AG09309 (cell line): ENCODE measurements at places on chromosomes 6 and 20.

DNA sequence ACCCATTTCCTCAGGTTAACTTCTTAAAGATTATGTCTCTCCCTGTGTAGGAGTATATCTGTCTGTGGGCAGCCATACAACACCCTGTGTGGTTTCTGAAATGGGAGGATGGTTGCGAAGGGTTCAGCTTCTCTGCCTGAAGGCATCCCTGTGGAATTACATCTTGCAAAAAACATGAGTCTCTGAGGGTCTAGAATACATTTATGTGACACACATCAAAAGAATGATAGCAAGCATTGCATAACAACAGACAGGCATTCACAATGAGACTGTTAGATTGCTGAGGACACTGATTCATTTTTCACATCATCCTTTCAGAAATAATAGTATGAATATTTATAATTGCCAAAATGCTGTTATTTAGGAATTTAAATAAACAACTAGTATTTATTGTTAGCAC lies 670.9 kb downstream of the HTR1B start:
- DNase-seq: no peak

GRCh38 chr6:33654831-33655554 lies 33.9 kb downstream of the ITPR3 start:
- no peak for DNase-seq

GRCh38 chr6:169171016-169171415 lies 82.6 kb downstream of the THBS2 start:
- DNase-seq: no peak

- DNase-seq: no peak
Measured at GRCh38 chr6:167015302-167015701, 16.1 kb downstream of the CEP43 start.

GRCh38 chr20:61940976-61941720 lies 124.5 kb downstream of the TAF4 start:
- no peak for DNase-seq

DNA sequence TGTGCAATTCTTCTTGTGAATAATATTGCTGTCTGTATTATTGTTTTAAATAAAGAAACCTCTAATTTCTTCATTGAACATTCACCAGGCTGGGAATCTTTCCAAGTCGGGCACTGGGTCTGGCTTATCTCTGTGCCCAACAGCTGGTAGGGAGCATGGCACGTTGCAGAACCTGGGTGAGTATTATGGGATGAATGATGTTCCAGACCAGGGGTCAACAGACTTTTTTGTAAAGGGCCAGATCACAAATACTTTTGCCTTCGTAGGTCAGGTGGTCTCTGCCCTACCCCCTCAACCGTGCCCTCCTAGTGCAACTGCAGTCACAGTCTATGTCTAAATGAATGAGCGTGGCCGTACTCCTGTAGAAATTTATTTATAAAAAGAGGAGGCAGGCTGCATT lies 81.6 kb upstream of the FOXQ1 start:
- DNase-seq: no peak

- no peak for DNase-seq
Measured at GRCh38 chr20:9322661-9323060, 191.7 kb upstream of the LAMP5 start.

- DNase-seq: no peak
Measured at GRCh38 chr6:150444308-150444707, 75.5 kb downstream of the IYD start.

DNA sequence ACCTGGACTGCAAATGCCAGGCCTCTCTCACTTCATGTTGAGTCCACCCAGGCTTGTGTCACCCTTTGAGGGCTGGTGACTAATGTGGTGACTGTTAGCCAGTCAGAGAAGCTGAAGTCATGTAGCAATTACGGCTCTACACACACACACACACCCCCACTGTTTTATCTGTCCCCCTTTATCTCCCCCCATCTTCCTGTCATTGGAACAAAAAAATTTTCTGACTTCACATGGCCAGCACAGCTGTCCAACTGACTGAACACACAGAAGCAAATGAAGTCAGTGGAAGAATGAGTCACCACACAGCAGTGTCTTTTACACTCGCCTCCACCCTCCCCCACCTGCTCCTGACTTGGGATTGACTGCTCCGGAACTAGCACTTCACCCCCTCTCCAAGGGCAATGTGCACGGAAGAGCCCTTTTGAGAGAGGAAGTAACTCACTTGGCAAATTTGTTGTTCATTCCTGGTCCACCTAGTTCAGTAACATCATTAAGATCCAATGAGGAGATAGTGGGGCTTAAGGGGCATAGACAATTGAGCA lies 198.0 kb downstream of the RNF144B start:
- peak; percentile 42 for DNase-seq

- no peak for DNase-seq
Measured at GRCh38 chr6:148864941-148865340, 118.1 kb downstream of the UST start.

- DNase-seq: no peak
Measured at GRCh38 chr6:112480553-112480952, 133.4 kb downstream of the RFPL4B start.

GRCh38 chr20:50341880-50342637 lies 151.4 kb downstream of the CEBPB start:
- no peak for DNase-seq

DNA sequence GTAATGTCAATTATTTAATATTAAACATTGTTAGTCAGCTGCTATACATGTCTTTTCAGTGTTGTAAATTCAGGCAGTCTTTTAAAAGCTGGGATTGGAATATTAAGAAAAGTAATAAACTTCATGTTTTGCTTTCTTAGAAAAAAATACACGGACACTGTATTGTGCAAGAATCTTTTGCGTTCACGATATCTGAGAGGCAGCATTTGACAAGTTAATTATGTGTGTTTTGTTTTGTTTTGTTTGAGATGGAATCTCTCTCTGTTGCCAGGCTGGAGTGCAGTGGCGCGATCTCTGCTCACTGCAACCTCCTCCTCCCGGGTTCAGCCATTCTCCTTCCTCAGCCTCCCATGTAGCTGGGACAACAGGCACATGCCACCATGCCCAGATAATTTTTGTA lies 1661.3 kb downstream of the HACE1 start:
- DNase-seq: no peak

- DNase-seq: no peak
Measured at GRCh38 chr20:16488086-16488485, 85.2 kb downstream of the KIF16B start.

DNA sequence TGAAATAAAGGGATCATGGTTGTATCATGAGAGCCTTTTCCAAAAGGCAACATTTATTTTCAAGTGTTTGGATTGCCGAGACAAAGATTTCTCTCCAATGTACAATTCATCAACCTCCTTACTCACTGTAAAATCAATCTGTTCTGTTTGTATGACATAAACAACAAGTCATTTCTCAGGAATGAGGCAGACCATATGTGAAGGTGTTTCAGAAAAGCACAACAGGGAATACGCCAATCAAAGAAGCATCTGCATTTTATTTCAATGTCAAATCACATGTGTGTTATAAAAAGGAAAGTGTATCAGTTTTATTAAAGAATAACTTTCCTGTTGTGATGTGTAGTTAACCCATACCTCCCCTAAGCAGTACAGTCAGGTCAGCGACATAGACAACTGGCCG lies 653.7 kb downstream of the TFAP2A start:
- DNase-seq: no peak

DNA sequence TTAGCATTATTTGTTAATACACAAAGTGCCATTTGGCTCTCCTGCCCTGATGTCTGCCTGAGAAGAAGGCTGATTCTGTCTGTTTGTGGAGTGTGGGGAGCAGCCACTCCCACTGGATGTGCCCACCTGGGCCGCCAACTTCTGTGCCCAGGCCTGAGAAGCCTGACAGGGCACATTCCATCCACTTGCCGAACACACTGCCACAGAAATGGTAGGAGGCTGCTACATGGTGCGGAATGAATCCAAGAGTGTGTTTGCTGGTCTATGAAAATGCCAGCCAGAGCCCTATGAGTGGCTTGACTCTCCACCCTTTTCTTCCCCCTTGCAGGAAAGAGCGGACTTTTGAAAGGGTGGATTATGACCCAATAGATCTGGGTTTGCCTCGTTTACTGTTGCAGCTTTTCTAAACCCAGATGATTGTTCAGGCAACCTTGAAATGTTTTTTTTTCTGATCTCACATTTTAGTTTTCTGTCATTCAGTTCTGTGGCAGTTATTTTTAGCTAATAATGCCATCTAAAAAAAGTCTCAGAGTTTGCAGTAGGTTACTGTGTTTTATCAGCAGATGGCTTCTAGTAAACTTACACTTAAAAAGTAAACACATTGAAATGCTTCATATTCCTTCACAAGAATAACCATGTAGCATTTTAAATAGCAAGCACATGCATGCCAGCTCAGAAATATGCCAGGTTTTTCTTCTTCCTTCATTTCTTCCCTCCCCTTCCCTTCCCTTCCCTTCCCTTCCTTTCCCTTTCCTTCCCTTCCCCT lies 196.5 kb downstream of the SLC35F1 start:
- DNase-seq: no peak

DNA sequence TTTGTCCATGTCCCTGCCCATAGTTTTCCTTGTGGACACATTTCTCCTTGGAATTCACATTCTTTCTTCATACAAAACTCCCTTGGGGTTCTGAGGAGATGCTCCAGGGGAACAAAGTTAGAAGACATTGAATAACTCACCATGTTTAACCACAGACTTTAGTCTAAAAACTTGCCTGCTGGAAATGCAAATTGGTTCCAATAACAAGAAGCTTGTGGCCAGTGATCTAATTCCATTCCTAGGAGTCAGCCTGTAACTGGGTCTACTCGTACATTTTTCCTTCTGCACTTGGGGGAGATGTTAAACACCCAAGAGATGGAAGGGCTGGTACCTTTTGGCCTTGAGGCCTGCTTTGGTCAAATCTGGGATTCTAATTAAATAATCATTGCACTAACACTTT lies 60.2 kb downstream of the SCML4 start:
- no peak for DNase-seq

DNA sequence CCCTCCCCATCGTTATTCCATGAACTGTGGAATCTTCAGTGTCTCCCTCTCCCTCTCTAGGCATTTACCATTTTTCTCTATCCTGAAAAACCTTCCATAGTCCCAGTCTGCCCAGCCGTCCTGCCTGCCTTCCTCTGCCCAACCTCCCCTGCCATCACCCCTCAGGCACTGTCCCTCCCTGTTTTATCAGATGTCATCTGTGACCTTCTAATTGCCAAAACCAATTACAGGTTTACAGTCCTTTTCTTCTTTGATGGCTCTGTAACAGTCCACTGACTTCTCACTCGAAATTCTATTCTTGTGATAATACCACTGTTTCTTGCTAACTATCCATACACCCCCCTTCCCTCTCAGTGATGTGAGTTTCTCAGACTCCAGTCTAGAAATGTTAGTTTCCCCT lies 2.3 kb upstream of the SLC23A2 start:
- DNase-seq: no peak

DNA sequence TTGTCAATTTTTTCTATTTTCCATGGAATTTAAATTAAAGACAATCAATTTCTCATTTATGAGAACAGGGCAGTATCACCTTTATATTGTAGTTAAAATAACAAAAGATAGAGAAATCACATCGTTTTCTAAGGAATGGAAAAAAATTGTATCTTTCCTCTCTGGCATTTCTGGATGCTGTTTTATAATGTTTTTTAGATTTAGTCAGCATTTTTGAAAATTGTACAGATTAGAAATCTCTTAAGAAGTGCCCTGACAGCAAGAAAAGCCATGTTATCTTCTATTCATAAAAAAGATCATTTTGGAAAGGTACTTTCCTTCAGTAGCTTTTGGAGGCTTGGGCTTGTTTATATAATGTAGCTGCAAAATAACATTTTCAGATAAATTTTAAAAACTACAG lies 116.9 kb downstream of the PLG start:
- DNase-seq: no peak

GRCh38 chr20:37449276-37449675 lies 71.8 kb upstream of the NNAT start:
- DNase-seq: no peak

DNA sequence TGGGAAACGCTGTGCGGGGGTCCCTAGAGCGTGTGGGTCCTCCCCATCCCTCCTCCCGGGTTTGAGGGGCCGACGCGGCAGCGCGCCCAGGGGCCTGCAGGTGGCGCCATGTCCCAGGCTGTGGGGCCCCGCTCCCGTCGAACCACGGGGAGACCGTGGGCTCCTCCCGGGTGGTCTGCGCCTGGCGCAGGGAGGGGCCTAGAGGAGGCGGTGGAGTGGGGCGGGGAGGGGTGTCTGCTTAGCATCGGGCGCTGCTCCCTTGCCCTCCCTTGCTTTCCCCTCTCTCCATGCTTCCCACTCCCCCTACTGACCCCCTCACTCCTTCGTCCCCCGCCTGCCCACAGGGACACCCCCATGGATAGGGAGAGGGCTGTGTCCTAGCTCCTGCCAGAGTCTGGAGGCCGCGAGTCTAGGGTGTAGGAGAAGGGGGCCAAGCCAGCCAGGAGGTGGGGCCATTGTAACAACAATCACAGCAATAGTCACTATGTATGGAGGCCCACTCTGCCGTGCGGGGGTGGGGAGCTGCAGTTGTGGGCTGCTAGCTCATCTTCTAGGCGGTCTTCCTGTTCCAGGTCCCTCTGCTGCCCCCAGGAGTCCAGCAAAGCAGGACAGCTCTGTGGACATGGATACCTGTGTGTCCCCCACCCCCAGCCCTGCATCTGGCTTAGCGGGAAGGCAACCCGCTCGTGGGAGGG lies 51.7 kb downstream of the CHMP4B start:
- DNase-seq: no peak
